Sciatic nerve (tissue), 2 donors: ENCODE measurements at places on chromosomes 11 and 22. TPM values are rescaled to one million over a fixed set of nuclear protein-coding genes. Genes with fewer than 3 reads are reported as not detected.

Gene INS
- 1.5 TPM for total RNA-seq

- no peak for DNase-seq
These were observed 42.7 kb upstream of the FGF3 start for GRCh38 chr11:69861901-69862300.

GRCh38 chr11:25961539-25961938 is 370.4 kb upstream of the ANO3 start:
- no peak for DNase-seq

DNA sequence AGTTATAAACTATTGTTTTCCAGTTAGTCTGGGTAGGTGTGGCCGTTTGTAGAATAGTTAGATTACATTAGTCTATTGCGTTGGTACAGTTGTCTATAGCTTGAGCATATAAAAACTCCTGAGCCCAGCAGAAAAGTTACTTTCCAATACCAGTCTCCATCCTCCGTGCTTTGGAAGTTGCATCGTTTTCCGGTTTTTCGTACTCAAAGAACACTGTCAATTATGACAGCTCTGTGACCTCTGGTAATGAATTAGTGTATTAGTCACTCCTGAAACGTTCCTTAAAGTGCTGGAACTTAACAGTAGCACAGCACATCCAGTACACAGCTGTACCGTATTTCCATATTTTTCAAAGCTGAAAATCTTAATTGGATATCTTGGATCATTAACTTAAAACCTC is 808 bp upstream of the MSANTD2 start:
- no peak for DNase-seq

DNA sequence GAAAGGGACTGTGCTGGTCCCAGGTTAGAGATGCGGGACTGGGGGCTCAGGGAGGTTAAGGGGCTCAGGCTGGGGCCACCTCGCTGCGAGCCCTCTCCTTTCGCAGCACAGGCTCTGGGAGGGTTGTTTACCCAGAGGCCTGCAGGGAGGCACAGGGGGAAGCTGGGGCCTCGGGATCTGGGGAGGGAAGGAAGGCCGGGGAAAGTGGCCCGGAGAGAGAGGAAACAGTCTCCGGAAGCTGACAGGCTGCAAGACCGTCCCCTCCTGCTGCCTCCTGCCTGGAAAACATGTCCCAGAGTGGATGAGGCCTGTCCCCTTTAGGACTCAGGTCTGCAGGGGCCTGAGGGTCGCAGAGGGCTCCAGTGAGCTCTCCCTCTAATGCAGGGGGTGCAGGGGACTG is 45.4 kb downstream of the MYO7A start:
- DNase-seq = no peak
